AG08395 (cell line): ENCODE measurements at places on chromosomes 3 and 15.

DNA sequence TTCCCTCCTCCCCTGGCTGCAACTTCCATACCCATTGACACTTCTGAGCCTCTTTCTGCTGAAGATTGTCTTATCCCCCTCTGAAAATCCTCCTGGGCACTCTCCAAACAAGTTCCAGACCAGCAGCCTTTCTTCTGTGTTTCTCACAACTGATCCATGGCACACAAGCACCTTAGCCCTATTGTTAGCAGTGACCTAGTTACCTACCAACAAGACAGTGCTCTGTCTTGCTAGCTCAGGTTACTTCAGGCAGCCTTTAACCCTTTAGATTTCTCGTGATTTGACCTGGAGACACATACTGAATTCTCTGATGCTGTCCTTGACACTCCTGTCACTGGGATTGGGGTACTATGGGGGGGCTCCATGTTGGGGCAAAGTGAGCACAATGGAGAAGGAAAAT lies 82.1 kb downstream of the GTF2E1 start:
- DNase-seq: no peak

GRCh38 chr15:99407716-99408115 lies 156.4 kb downstream of the LRRC28 start:
- no peak for DNase-seq

GRCh38 chr15:55992769-55993110 lies 672 bp downstream of the NEDD4 start:
- DNase-seq: no peak

GRCh38 chr15:83057002-83057401 lies 10.1 kb downstream of the BTBD1 start:
- no peak for DNase-seq

GRCh38 chr3:107323723-107324122 lies 53.5 kb upstream of the CCDC54 start:
- DNase-seq: no peak

GRCh38 chr15:100704281-100705055 lies 102.1 kb downstream of the ASB7 start:
- DNase-seq: peak; percentile 87

DNA sequence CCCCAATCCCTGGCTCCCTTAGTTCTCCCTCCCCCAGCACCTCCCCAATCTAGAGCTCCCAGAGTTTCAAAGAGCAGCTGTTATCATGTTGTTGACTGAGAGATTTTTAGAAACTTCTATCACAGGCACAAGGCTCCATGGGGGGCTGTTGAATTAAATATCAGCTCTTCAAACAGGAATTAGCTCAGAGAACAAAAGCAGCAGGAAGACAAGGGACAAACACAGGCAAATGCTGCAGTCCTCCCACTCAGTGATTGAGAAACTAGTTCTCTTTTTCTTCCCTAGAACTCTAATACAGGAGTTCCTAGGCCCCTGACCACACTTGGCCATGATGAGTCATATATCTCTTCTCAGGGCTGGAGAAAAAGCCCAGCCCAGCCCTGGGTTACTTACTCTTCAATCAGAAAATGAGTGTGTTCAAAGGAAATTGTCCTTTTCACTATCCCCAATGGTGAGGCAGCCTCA lies 262.1 kb downstream of the IGSF11 start:
- DNase-seq: no peak

DNA sequence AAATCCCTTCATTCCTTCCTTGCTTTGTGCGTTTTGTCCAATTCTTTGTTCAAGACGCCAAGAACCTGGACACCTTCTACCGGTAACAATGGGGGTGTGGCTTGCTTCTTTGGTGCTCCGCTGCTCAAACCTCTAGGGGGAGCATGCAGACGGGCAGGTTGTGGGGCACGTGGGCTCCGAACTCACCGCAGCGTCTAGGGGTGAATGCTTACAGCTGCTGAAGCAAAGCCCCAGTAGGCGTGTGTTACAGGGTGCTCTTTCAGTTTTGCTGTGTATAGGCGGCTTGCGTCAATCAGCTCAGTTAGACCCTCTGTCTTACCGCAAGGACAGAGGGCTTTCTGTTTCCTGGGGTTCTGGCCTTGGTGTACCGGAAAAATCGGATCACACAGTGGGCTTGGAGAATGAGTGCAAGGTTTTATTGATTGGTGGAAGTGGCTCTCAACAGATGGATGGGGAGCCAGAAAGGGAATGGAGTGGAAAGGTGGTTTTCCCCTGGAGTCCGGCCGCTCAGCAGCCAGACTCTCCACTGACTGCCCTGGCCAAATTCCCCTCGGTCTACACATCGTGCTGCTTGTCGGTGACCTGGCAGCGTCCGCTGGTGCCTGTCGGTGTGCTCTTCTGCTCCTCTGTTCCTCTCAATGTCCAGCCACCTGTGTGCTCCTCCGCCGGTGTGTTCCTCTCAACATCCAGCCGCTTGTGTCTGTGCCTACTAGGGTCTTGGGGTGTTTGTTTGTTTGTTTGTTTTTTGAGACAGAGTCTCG lies 1.2 kb upstream of the LRRC34 start:
- no peak for DNase-seq
